ENCODE measurements at places on chromosomes 3 and 15.

GRCh38 chr3:31567036-31567435, 34.3 kb downstream of the STT3B start:
- DNase-seq: no peak

DNA sequence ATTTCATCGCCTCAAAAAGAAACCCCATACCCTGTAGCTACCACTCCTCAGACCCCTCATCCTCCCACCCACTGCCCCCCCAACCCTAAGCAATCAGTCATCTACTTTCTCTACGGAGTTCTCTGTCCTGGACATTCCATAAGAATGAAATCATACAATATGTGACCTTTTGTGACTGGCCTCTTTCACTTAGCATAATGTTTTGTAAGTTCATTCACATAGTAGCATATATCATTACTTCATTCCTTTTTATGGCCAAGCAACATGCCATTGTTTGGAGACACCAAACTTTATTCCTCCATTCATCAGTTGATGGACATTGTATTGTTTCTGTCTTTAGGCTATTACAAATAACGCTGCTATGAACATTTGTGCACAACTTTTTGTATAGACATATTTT, 64.2 kb downstream of the TNIK start:
- no peak for DNase-seq

GRCh38 chr15:69787791-69788190, 309.9 kb downstream of the TLE3 start:
- no peak for DNase-seq

DNA sequence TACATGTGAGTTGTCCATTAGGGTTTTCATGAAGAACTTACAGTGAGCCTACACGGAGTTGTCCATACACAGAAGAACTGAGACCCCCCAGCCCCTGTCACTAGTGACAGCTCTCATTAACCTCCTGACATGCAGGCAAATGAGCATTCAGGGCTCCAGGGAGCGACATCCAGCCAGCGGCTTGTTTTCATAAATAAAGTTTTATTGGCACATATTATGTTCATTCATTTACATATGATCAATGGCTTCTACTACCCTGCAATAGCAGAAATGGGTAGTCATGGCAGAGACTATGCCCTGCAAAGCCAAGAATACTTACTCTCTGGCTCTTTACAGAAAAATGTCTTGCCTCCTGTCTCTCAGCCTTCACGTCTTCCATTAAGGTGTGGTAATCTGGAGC, 553.5 kb downstream of the EDEM1 start:
- DNase-seq: no peak

DNA sequence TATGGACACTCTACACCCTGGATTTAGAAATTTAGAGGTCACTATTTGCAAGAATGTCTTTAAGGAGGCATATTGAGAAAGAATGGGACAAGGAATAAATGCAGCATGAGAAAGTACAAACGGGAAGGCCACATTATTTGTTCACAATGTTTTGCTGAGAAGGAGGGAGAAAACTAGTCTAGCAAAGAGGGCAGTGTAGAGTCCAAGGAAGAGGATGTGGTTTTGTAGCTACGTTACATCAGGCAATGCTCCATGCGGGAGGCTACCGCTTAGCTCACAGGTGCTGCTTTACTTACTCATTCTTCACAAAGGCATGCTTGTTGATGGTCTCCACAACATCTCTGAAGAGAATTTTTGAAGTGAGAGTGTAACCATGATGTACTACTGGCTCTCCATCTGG, 191.1 kb downstream of the PLCH1 start:
- DNase-seq: peak; percentile 52

- no peak for DNase-seq
These were observed 20.9 kb upstream of the TEX9 start for GRCh38 chr15:56344336-56344735.

DNA sequence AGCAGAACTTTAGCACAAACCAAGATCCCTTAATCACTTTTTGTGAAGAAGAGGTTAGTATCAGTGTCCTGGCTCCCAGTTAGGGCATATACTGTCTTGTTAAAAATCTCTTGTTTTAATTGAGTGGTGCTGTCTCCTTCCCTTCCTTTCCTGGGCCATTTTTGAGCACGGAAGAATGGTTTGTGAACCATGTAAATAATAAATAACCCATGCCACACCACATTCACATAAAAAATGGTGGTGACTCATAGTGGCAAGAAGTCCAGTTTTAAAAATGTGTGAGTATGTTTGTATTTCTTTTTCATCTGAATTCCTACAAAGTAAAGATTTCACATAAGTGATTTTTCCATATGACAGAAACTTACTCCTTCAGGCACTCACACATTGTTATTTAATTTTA, 59.1 kb upstream of the SPRED1 start:
- no peak for DNase-seq

DNA sequence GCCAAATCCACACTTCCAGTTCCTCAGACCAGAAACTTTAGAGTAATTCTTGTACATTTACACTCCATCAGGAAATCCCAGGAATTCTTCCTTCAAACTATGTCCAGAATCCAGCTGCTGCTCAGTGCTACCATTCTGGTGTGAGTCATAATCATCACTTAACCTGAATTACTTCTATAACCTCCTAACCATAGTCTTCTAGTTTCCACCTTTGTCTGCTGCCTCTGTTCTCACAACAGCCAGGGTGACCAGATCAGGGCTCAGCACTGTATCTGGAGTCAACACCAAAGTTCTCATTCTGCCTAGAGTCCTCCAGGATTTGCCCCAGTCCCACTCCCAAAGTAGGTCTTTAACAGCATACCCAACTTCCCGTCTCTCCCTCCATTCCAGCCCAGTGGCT, 3.4 kb downstream of the CLDND1 start:
- no peak for DNase-seq

- no peak for DNase-seq
These were observed 37.1 kb downstream of the ZIC4 start for GRCh38 chr3:147369231-147369630.

- DNase-seq: peak; percentile 53
These were observed 44.8 kb downstream of the GATM start for GRCh38 chr15:45333550-45333949.

DNA sequence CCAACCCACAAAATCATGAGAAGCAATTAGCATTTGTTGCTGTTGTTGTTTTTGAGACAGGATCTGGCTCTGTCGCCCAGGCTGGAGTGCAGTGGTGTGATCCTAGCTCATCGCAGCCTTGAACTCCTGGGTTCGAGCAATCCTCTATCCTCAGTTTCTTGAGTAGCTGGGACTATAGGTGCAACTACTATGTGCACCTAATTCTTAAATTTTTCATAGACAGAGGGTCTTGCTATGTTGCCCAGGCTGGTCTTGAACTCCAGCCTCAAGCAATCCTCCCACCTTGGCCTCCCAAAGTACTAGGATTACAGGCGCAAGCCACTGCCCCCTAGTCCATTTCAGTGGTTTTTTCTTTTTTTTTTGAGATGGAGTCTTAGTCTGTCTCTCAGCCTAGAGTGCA, 18.3 kb downstream of the PARP16 start:
- DNase-seq: no peak

DNA sequence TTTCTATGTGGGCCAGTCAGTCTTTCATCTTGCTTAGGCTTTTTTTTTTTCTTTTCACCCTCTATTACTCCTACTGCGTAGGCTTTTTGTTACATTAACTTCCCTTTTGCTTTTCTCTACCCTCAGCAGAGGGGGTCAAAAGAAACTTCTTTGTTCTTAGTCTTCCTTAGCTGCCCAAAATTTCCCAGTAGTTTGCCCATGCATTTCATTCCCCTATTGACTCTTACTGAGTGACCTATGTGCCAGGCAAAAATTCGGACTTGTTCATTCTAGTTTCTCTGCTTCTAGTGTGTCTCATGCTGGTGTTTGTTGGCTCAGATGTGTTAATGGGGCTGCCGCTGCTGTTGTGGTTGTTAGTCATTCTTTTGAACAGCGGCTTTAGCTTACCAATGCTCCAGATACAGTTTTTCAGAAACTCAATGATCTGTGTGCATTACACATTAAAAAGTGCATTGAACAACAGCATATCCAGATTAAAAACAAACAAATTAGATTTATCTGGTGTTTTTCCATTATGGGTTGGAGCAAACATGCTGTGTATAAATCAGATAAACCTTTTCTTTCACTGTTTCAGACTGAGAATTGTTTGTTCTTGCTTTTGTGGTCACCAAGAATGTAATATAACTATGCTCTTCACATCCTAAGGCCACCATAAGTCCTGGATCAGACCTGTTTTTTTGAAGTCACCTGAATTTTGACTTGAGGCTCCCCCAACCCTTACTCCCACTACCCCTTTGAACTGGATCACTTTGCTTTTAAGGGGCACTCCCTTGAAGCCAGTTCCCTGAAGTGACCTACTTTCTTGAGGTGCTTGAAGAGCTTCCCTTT, 43.1 kb downstream of the PDE8A start:
- peak; percentile 41 for DNase-seq

DNA sequence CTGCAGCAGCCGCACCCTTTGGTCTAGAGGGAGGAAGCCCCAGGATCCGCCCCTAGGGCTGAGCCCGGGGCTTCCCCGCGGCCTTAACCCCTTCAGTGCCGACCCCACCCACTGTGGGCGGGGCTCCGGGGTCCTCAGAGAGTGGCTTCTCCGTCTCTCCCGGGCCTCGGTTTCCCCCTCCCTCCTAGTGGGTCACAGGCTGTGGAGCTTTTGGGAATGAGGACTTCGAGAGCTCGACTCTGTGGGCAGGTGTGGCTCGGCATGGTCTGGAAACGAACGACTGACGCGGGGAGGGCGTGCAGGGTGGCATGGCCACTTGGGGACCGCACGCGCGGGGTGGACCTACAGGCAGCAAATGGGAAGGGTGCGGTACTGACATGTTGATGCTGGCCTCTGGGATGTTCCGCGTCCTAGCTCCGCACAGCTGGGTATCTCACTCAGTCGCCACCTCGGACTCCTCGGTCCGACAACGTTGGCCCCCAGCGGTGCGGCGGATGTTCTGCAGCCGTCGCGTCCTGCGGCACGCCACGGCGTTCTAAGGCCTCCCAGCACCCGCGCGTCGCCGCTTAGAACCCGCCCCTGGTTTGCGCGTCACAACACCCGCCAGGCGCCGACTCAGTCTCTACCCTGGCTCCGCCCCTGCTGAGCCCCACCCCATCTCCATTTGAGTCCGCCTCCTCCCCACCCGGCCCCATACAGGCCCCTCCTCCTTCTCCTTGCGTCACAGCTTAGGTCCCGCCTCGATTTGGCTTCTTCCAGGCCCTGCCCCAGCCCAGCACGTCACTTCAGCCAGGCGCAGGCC, at the start of the genes HYAL3 and NAA80:
TSS of gene HYAL3 (minus strand) at position 570 of the 802 bp plus-strand sequence. CDS start 3,803 bp downstream, outside the sequence.
TSS of gene NAA80 (minus strand) at position 570 of the 802 bp plus-strand sequence. CDS start 1,942 bp downstream, outside the sequence.
- peak; percentile 99 for DNase-seq

GRCh38 chr3:13037458-13038117, 35.6 kb downstream of the IQSEC1 start:
- DNase-seq: no peak

GRCh38 chr3:177725165-177725564, 527.9 kb upstream of the TBL1XR1 start:
- no peak for DNase-seq

GRCh38 chr3:53709860-53710674, 136.2 kb downstream of the CHDH start:
- DNase-seq: peak; percentile 79

- no peak for DNase-seq
These were observed 14.9 kb downstream of the SPINT1 start for GRCh38 chr15:40858706-40859105.

GRCh38 chr3:139044366-139045210, at the start of gene PRR23C:
PRR23C (minus strand) TSS chr3:139044892; CDS start chr3:139044620, 272 bp downstream.
- no peak for DNase-seq

DNA sequence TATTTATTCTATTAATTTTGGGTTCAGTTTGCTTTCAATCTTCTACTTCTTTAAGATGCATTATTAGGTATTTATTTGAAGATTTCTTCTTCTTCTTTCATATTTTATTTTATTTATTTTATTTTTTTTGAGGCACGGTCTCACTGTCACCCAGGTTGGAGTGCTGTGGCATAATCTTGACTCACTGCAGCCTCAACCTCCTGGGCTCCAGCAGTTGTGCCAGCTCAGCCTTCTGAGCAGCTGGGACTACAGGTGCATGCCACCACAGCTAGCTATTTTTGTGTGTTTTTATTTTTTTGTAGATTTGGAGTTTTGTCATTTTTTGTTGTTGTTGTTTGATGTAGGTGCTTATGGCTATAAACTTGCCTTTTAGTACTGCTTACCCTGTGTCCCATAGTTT, 543.2 kb upstream of the SGO1 start:
- DNase-seq: no peak

DNA sequence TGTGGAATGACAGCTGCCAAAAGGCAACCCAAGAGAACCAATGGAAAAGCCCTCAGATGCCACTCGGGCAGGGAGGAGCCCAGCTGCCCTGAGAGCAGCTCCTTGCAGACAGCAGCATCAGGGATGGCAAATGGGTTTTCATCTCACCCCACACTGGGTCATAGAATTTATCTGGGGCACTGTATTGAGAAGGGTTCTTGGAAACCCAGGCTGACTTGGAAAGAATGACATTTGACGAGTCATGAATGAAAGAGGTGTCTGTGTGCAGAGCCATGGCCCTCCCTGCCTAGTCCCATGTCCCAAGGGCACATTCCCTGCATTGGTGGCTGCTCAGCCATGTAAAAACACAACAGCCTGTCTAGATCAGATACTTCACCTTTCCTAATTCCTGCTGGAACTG, 157.9 kb upstream of the BHLHE40 start:
- no peak for DNase-seq

- no peak for DNase-seq
These were observed 126.4 kb downstream of the GADL1 start for GRCh38 chr3:30768046-30768445.

GRCh38 chr3:56314842-56315241, 153.4 kb downstream of the ERC2 start:
- peak; percentile 65 for DNase-seq

DNA sequence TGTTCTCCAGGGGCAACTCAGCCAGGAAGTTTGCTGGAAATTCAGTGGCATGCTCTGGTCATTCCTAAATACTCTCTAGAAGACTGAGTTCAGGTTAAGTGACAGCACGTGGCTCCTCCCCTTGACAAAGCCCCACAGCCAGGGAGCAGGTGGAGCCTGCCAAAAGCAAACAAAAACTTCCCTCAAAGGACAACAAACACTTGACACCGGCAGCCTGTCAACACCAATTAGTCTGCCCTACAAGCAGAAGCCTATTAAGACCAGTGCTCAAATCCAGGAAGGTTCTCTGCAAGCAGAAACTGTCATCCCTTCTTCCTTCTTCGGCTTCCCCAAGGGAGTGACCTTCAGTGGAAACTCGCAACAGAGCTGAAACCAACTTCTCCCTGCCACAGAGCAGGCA, 5.0 kb downstream of the MEX3B start:
- DNase-seq: no peak

Data from urothelium cell line (cell line).